Spinal cord (tissue), 10 donors: ENCODE measurements at places on chromosomes 5 and 9.

GRCh38 chr9:107983762-107984161, 494.2 kb upstream of the KLF4 start:
- no peak overlapping the region for H3K27ac ChIP-seq
- H3K36me3 ChIP-seq, result no peaks in the 10 kb centered on the region
- H3K27me3 ChIP-seq, result no peaks in the 10 kb centered on the region

DNA sequence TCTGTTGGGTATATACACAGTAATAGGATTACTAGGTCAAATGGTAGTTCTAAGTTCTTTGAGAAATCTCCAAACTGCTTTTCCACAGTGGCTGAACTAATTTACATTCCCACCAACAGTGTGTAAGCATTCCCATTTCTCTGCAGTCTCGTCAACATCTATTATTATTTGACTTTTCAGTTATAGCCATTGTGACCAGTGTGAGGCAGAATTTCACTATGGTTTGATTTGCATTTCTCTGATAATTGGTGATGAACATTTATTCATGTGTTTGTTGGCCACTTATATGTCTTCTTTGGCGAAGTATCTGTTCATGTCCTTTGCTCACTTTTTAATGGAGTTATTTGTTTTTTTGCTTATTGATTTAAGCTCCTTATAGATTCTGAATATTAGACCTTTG, 596.2 kb upstream of the DAB2 start:
- no peak overlapping the region for H3K27ac ChIP-seq
- H3K27me3 ChIP-seq, result no peaks in the 10 kb centered on the region
- DNase-seq, result no peak
- no peak overlapping the region for H3K4me3 ChIP-seq
- no peaks in the 10 kb centered on the region for H3K36me3 ChIP-seq

GRCh38 chr5:109707531-109707930, 17.8 kb downstream of the MAN2A1 start:
- H3K27me3 ChIP-seq, result no peaks in the 10 kb centered on the region
- no peaks in the 10 kb centered on the region for H3K36me3 ChIP-seq
- no peak for DNase-seq
- H3K27ac ChIP-seq, result no peak overlapping the region

GRCh38 chr5:33241802-33242201, 199.0 kb upstream of the TARS1 start:
- H3K27me3 ChIP-seq, result no peaks in the 10 kb centered on the region
- H3K4me1 ChIP-seq, result no peaks in the 10 kb centered on the region
- no peak for DNase-seq

DNA sequence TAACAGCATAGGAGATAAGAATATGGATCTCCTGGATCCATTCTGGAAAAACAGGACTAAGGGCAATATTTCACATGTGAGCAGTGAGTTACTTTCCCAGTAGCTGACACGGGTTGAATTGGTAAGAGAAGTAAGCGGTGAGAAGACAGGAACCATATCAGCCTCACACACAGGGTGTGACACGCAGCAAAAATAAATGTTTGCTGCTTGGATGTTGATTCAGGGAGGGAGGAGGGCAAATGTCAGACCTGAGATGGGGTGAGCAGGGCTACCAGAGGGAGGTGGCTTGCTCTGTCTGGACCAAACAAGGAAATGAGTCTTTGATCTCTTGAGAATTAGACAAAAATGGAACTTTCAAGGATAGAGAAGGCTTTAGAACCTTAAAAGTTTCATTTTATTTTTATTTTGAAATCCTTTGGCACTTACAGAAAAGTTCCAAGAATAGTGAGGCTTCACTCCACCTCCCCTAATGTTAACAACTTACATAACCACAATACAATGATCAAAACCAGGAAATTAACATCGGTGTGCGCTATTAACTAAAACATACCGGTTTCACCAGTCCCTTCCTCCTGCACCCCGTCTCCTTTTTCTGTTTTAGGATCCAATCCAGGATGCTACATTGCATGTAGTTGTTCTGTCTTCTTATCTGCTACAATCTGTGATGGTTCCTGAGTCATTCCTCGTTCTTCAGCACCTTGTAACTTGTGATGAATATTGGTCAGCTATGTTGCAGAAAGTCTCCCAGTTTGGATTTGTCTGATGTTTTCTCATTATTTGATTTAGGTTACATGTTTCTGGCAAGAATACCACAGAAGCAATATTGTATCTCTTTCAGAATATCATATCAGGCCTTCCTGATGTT, 20.5 kb upstream of the ARHGEF28 start:
- H3K27me3 ChIP-seq, result no peaks in the 10 kb centered on the region
- no peak overlapping the region for H3K27ac ChIP-seq
- DNase-seq, result no peak
- H3K4me3 ChIP-seq, result no peak overlapping the region
- H3K4me1 ChIP-seq, result no peaks in the 10 kb centered on the region

DNA sequence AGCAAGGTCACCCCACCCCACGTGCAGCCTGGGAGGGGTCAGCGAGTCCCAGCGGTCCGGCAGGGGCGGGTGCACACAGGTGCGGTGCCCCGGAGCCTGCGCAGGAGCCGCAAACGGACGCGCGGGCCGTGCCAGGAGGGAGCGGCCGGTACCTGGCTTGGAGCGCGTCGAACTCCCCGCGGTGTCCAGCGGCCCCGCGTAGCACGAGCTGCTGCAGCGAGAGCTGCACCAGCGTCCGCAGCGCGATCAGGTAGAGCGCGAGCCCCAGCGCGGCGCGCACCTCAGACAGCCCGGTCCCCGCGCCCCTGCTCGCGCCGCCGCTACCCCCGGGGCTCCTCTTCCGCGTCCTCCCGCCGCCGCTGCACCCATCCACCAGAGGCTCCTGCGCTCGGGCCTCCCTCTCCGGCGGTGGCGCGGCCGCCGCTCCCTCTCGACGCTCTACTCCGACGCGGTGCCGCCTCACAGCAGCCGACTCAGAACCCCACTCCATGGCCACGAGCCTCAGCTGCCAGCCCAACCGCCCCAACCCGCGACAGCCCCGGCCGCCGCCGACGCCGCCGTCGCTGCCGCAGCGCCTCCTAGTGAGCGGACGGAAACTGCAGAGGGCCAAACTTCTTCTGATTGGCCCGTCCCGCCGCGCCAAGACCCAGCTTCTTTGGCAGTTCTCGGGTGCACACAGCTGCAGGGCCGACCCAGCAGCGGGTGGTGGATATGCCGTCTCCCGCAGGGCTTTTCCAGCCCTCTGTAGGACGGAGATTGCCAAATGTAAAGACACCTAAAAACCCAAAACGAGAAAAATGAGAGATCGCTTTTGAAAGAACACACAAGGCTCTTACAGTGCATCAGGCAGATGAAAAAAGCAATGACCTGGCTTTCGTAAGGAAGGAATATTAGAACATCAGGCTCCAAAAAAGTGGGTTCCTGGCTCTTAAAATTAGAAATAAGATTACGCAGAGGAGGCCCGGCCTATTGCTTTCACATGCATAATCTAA, at the start of gene ERMP1:
TSS of gene ERMP1 (minus strand) at position 580 of the 992 bp plus-strand sequence. CDS start at position 490, 90 bp downstream.
- H3K4me1 ChIP-seq, result peaks cover 12% of the 10 kb centered on the region
- H3K36me3 ChIP-seq, result no peaks in the 10 kb centered on the region
- peak within 1 kb of the TSS; percentile 63 for H3K4me3 ChIP-seq
- peak; percentile 72 for DNase-seq
- peak within 1 kb of the TSS; percentile 33 for H3K27ac ChIP-seq
- H3K27me3 ChIP-seq, result no peaks in the 10 kb centered on the region

GRCh38 chr5:81717226-81717625, 33.7 kb downstream of the SSBP2 start:
- H3K4me3 ChIP-seq, result no peak overlapping the region
- no peak overlapping the region for H3K27ac ChIP-seq
- H3K27me3 ChIP-seq, result no peaks in the 10 kb centered on the region
- no peak for DNase-seq
- no peaks in the 10 kb centered on the region for H3K36me3 ChIP-seq

DNA sequence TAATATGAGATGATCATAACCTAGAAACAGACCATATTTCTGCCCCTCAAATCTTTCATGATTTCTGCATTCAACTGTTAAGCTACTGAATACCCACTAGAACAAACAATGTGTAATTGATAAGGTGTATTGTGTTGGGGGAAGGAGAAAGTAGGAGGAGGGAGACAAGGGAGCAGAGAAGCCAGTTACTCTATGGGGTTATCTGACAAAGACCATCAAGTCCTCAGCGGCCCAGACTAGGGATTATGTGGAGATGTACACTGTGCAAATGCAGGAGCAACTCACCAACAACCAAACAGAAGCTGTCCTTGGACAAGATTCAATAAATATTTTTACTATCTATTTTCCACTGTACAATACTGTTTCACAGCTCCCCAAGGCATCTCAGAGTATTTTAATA, 2.7 kb downstream of the NRG2 start:
- H3K36me3 ChIP-seq, result no peaks in the 10 kb centered on the region
- H3K4me1 ChIP-seq, result peaks cover 16% of the 10 kb centered on the region
- DNase-seq, result no peak

- no peak overlapping the region for H3K4me3 ChIP-seq
- no peaks in the 10 kb centered on the region for H3K36me3 ChIP-seq
- DNase-seq, result no peak
- H3K27ac ChIP-seq, result no peak overlapping the region
- H3K4me1 ChIP-seq, result no peaks in the 10 kb centered on the region
- no peaks in the 10 kb centered on the region for H3K27me3 ChIP-seq
Observed at GRCh38 chr5:41347569-41347968, 134.2 kb upstream of the C6 start.

- no peak overlapping the region for H3K4me3 ChIP-seq
- no peaks in the 10 kb centered on the region for H3K27me3 ChIP-seq
Observed at GRCh38 chr9:83633255-83633654, 10.3 kb downstream of the IDNK start.

- no peaks in the 10 kb centered on the region for H3K36me3 ChIP-seq
- no peak overlapping the region for H3K4me3 ChIP-seq
- no peak for DNase-seq
Observed at GRCh38 chr9:106712279-106712678, 150.7 kb upstream of the ZNF462 start.

DNA sequence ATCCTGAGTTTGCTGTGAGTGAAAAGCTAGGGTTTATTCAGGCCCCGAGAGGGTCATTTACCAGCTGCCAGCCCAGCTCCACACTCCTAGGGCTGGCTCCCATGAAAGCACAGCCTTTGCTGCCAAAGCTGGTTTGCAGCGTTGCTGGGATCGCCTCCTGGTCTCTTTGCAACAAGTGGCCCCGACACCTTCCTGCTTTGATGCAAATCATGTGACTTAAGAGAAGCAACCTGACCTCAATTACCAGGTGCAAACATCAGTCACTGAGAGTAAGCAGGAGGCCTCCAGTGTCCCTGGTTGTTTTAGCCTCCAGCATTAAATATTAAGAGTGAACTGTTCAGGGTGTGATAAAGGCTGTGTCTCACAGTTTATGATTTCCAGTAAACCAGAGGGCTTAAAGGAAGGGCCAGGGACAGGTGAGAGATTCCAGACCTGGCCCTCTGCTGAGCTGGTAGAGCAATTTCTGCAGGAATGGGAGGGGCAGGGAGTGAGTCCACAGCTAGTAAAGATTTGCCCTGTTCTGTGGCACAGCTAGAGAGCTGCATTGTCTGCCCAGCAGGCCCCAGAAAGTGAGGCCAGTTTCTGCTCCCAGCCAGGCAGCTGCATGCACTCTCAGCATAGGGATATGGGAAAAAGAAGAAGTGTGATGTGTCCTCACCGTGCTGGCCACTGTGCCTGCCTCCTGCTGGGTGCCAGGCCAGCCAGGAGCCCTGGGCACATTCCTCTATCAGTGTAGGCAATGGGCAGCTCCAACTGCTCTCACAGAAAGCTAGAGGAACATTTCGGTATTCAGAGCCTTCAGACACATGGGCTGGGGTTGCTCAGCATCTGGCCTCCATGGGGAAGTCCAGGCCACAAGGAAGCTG, 58.0 kb downstream of the SLC22A5 start:
- H3K27ac ChIP-seq, result peak overlapping the region; percentile 21
- H3K27me3 ChIP-seq, result no peaks in the 10 kb centered on the region
- H3K4me1 ChIP-seq, result peaks cover 28% of the 10 kb centered on the region
- no peak overlapping the region for H3K4me3 ChIP-seq

GRCh38 chr5:93421987-93422401, 159.0 kb downstream of the NR2F1-AS1 start:
- no peaks in the 10 kb centered on the region for H3K27me3 ChIP-seq
- H3K4me1 ChIP-seq, result peaks cover 21% of the 10 kb centered on the region
- peak overlapping the region; percentile 11 for H3K4me3 ChIP-seq
- peak; percentile 82 for DNase-seq
- no peaks in the 10 kb centered on the region for H3K36me3 ChIP-seq
- H3K27ac ChIP-seq, result peak overlapping the region; percentile 81

- H3K36me3 ChIP-seq, result no peaks in the 10 kb centered on the region
- DNase-seq, result peak; percentile 65
- H3K27me3 ChIP-seq, result no peaks in the 10 kb centered on the region
- peaks cover 19% of the 10 kb centered on the region for H3K4me1 ChIP-seq
Observed at GRCh38 chr5:133525126-133525525, 87.2 kb downstream of the FSTL4 start.

GRCh38 chr5:93831449-93831848, 90.0 kb upstream of the POU5F2 start:
- no peak for DNase-seq
- no peak overlapping the region for H3K27ac ChIP-seq
- H3K4me1 ChIP-seq, result no peaks in the 10 kb centered on the region

- no peaks in the 10 kb centered on the region for H3K27me3 ChIP-seq
- H3K4me3 ChIP-seq, result no peak overlapping the region
- DNase-seq, result no peak
- no peaks in the 10 kb centered on the region for H3K36me3 ChIP-seq
- no peaks in the 10 kb centered on the region for H3K4me1 ChIP-seq
Observed at GRCh38 chr5:19790829-19791466, 197.1 kb downstream of the CDH18 start.

GRCh38 chr9:107827304-107827703, 337.7 kb upstream of the KLF4 start:
- no peak overlapping the region for H3K27ac ChIP-seq
- no peak for DNase-seq
- H3K4me3 ChIP-seq, result no peak overlapping the region
- no peaks in the 10 kb centered on the region for H3K36me3 ChIP-seq
- no peaks in the 10 kb centered on the region for H3K4me1 ChIP-seq
- no peaks in the 10 kb centered on the region for H3K27me3 ChIP-seq

GRCh38 chr9:89871871-89872331, 267.1 kb downstream of the GADD45G start:
- H3K4me3 ChIP-seq, result no peak overlapping the region
- peaks cover 38% of the 10 kb centered on the region for H3K4me1 ChIP-seq
- no peaks in the 10 kb centered on the region for H3K27me3 ChIP-seq
- DNase-seq, result no peak
- H3K27ac ChIP-seq, result no peak overlapping the region

GRCh38 chr9:110688329-110688728, 19.7 kb downstream of the MUSK start:
- no peak overlapping the region for H3K4me3 ChIP-seq
- no peak overlapping the region for H3K27ac ChIP-seq
- no peaks in the 10 kb centered on the region for H3K4me1 ChIP-seq
- DNase-seq, result no peak

DNA sequence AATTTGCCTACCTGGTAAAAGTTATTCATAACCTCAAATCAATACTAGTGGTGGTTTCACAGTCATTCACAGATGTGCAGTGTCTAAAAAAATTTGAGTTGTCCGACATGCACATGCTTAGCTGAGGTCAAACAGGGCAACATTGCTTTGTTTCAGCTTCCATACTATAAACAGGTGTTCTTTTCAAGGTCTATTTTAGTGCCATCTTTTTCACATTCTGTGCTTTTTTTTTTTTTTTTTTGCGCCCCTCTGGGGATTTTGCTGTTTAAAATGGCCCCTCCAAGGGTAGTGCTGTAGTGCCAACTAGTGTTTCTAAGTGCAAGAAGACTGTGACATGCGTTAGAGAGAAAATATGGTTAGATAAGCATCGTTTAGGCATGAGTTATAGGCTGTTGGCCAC, 14.5 kb downstream of the PHAX start:
- H3K27ac ChIP-seq, result no peak overlapping the region
- H3K27me3 ChIP-seq, result no peaks in the 10 kb centered on the region
- H3K4me1 ChIP-seq, result no peaks in the 10 kb centered on the region

GRCh38 chr5:31023105-31023504, 170.4 kb upstream of the CDH6 start:
- no peak overlapping the region for H3K4me3 ChIP-seq
- H3K27ac ChIP-seq, result no peak overlapping the region
- DNase-seq, result no peak
- no peaks in the 10 kb centered on the region for H3K36me3 ChIP-seq
- H3K27me3 ChIP-seq, result no peaks in the 10 kb centered on the region
